CD8-positive, alpha-beta memory T cell (primary cell): ENCODE measurements at places on chromosomes 1 and 21.

GRCh38 chr1:197632651-197633050, 142.6 kb downstream of the DENND1B start:
- no peak for DNase-seq

DNA sequence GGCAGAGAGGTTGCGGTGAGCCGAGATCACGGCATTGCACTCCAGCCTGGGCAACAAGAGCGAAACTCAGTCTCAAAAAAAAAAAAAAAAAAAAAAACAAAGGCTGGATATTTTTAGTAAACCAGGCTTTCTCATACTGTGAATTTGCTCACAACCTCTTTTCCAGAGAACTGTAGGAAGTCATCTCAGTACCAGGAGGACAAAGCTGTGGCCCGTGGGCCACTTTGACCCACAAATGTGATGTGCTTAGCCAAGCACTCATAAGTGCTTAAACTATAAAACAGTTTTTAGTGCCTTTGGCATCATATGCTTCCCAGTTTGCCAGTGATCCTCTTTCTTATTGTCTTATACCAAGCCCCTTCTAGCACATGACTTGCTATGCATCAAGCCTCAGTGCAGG, 46.5 kb downstream of the RNF11 start:
- no peak for DNase-seq

- no peak for DNase-seq
Measured at GRCh38 chr1:154431586-154432373, 26.6 kb downstream of the IL6R start.

DNA sequence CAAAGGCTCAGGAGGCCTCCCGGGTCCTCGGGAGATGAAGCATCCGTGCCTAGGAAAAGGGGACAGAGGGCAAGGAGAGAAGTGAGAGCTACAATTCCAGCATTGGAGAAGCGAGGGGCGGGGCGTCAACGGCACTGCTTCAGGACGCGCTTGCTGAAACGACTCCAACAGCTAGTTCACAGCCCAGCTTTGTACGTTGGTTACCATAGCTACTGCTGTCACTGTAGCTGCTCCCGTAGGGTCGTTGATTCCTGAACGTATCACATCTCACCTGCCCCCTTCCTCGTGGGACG, 63.1 kb downstream of the TOR1AIP2 start:
- DNase-seq, result no peak

- DNase-seq, result no peak
Measured at GRCh38 chr1:119815361-119815760, 4.1 kb upstream of the REG4 start.

GRCh38 chr1:160494620-160495019, 28.4 kb downstream of the SLAMF6 start:
- no peak for DNase-seq

DNA sequence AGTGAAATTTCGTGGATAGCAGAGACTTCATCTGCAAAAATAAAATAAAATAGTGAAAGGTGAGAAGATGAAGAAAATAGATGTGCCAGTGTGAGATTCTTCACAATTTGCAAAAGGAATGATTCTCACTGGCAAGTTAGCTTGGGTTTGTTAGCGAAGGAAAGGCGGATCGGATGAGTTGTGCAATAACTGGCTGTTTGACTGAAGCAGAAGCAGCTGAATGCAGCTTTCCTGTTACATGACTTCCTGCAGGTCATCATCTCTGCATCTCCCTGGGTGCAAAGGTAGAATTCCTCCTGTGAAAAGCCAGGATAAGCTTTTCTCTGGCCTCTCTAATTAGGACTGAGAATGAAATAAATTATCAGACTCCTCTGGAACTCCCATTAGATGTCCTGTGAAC, 263.1 kb upstream of the CHRM3 start:
- no peak for DNase-seq

GRCh38 chr1:222095606-222096475, 354.0 kb upstream of the DUSP10 start:
- DNase-seq, result peak; percentile 58

- DNase-seq, result no peak
Measured at GRCh38 chr1:67719329-67720196, 34.6 kb downstream of the GADD45A start.

DNA sequence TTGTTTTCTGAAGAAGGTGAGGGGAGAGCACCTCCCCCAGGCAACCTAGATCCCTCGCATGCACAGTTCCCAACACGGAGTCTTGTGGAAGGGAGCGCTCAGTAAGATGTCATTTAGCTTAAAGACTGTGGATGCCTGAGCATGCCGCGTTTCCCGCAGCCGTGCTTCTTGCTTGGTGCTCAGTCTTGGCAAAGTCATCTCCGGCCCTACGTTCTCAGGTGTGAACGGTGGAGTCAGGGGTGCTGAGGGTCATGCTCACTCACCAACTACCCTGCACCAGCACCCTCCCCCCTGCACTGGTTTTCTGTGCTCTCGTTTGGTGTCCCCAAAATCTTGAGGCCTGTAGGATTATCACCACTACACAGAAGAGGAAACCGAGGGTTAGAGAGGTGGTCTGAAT, 202.1 kb downstream of the RHOU start:
- DNase-seq, result no peak

DNA sequence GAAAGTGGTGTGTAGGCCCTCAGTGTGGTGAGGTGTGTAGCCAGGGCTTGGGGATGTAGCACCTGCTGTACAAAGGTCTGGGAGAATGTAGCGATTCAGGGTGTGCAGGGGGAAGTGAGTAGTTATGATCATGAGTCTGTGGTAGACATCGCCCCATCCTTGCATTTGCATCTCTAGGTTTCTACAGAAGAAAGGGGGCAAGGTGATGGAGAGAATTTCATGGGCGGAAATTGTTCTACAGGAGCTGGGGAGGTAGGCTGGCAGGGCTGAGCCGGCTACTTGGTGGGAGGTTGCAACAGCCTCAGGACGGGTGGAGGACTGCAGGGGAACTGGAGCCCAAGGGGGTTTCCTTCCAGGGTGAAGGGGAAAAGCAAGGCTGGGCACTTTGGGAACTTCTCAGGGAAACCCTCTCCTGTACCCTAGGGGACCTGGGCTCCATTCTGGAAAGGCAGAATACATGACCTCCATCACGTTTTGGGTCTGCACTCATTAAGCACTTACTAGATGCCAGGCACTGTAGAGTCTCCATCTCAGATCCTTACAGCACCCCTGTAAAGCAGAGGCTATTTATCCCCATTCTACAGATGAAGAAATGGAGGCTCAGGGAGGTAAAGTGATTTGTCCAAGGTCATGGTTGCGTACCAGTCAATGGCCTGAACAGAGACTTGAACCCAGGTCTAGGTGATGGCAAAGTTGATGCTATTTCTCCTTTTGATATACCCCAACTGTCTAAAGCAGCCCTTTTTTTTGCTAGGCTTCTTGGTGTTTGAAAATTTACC, 14.5 kb upstream of the TNFRSF1B start:
- no peak for DNase-seq

DNA sequence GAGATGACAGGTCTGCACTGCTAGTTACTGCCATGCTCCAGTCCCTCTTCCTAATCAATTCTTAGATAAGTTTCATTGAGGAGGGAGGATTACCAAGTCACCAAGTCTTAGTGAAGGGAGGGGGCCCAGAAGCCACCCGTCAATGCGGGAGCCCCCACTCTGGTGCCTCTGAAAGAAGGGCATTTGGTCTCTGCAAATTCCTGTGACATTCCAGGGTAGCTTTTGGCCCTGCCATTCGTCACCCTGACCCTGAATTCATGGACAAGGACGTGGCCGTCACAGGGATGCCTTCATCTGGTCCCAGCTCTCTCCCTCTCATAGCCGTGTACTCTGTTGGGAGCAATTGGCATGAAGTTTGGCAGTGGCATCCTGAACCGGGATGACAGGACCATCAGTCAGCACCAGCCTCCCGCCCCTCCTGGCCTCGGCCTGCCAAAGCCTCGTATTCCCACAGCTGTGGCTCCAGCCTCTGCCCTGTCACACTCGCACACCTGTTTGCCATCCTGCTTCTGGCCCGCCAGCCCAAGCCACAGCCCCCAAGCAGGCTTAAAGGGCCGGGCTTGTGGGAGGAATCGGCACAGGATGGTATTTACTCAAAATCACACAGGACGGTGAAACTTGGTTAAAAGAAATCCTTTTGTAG, 150.7 kb downstream of the CLIC6 start:
- no peak for DNase-seq
